Uterus (tissue), 4 donors: ENCODE measurements at places on chromosomes 4 and X.
A peak's percentile ranks its signal among the peaks of the same experiment; 100 is the strongest.

GRCh38 chr4:144647095-144647561, 1.2 kb downstream of the HHIP start:
- DNase-seq: no peak

DNA sequence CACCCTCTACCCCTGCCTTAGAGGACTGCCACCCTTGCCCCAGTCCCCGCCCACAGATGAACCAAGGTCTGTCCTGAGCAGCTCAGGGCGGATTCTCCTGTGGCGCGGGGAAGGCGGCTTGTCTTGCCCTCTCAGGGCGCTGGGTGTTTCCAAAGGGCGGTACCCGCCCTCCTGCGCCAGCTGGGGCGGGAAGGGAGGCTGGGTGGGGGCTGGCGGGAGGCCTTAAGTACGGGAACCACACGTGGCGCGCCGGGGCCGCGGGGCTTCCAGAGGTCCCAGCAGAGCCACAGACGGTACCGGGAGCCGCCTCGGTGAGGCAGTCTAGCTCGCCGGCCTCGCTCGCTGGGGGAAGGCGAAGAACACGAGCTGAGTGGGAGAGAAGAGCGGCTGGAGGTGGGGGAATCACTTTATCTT, 361.1 kb downstream of the MID1IP1 start:
- DNase-seq: peak; percentile 20

DNA sequence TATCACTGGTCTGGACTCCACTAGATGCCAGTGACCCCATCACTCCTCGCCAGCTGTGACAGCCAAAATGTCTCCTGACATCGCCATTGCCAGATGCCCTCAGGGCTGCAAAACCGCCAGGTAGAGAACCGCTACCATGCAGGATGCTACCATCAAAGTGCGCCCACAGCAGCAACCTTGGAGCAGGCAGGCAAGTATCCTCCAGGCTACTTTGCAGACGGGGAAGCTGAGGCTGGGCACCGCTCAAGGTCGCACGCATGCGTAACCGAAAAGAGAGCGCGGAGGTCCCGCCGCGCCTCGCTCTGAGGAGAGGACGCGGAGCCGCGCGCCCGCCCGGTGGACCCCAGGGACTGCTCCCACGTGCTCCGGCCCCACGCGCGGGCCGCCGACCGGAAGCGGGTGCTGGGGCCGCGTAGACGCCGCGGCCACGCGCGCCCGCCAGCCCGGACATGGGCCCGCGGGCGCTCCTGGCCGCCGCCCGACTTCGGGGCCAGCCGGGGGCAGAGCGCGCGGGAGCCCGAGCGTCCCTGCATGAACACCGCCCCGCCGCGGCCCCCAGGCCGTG, at the start of gene STS:
TSS of gene STS (plus strand) at position 300 of the 565 bp plus-strand sequence. CDS start 105,488 bp downstream, outside the sequence.
- DNase-seq: peak; percentile 48

DNA sequence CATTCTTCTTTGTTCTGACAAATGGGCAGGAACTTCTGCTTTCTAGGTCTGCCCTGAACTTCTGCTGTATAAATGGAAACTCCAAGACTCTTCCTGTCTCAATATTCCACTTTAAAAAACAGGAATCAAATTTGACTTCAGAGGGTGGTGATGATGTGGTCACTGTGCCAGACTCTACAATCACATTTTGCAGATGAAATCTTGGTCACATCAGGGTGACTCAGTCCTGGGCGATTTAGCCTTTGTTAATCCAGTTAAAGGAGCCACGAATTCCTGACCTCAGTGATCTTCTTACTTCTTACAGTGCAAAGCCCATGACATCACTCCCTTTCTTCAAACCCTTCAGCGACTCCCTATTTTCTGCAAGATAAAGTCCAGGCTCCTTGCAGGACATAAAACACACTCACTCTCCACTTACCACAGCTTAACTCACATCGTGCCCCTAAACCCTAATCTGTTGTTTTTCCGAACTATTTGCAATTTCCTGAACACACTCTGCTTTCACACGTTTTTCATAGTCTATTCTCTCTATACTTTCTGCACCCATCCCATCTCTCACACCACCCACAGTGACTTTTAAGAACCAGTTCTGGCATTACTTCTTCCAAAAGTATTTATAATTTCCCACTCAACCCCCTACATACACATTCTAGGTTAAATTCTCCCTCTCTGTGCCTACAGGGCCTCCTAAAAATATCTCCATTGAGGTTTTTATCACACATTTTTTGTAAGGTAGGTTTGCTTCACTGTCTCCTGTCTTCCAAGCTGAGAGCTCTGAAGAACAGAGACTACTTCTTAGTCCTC, 11.1 kb downstream of the GASK1B start:
- peak; percentile 33 for DNase-seq

DNA sequence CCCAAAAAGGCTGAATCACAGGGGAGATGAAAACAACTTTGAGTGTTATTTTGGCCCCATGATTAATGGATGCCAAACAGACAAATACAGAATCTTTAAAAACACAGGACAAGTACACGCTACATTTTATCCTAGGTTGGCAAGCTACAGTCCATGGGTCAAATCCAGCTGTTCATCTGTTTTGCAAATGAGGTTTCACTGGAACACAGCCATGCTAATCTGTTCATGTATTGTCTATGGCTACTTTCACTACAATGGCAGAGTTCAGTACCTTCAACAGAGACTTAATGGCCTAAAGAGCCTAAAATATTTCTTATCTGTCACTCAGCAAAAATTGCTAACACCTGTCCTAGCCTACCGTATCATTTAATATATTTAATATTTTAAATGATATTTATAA, 1548.5 kb upstream of the IGFBP7 start:
- no peak for DNase-seq

GRCh38 chr4:5701971-5702370, 6.4 kb downstream of the EVC2 start:
- no peak for DNase-seq

GRCh38 chrX:112834031-112834845, 6.4 kb downstream of the AMOT start:
- no peak for DNase-seq

- DNase-seq: no peak
Measured at GRCh38 chrX:40573763-40574162, 7.0 kb upstream of the ATP6AP2 start.

DNA sequence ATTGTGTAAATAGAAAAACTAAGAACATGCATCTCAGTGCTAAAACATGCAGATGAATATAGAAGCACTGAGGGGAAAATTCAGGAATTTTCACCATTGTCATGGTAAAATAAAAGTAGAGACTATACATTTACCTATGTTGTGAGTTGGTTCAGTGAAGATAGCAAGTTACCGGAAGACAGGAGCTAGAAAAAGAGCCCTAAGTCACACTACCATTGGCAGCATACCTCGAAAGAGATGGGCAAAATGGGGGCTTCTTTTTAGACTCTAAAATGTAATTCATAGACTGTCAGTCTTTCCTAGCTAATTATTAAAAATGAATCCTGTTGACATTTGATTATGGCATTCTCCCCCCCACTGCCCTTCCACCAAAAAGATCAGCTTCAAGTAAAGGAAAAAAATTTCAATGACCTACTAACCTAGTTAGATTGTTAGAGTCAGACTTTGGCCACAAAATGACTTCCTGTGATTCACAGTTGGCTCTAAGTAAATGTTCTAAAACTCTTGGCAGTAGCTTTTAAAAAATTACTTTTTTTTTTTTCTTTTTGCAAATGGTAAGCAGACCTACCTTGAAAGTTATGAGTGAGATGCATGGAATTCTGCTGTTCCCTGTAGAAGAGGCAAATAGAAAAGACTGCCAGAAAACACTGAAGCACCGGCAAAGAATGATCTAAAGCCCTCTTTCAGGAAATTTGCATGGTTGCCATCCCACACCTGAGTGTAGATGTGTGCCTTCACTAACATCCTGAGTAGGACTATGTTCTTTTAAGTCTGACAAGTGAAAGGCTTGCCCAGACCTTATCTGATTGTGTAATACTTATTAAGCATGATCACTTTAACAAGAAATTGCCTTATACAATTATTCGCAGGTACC, 26.4 kb upstream of the ARSJ start:
- DNase-seq: no peak

GRCh38 chr4:163380703-163381102, 37.0 kb downstream of the NPY5R start:
- no peak for DNase-seq

GRCh38 chr4:579543-580175, 3.6 kb upstream of the TMEM271 start:
- DNase-seq: no peak

- no peak for DNase-seq
Measured at GRCh38 chrX:83508006-83508405, at the start of gene POU3F4. Gene POU3F4, plus strand, starts transcription at chrX:83508290. Its CDS starts 35 bp downstream, at chrX:83508325.

DNA sequence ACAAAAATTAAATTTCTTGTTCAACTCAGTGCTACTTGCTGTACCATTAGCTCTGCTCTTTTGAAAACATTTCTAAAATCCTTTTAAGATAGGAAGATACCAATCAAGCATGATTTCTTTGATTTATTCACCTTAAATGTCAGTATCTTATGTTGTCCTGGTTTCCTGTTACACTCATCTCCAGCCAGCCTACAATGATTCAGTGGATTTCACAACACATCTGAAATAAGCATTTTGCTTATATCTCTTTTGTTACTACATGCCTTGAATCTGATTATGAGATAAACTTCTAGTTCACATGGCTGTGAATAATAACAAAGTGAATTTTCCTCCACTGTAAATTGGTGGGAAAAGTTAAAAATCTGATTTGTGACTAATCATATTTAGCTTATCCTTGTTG, 112.5 kb upstream of the BMP3 start:
- DNase-seq: no peak

DNA sequence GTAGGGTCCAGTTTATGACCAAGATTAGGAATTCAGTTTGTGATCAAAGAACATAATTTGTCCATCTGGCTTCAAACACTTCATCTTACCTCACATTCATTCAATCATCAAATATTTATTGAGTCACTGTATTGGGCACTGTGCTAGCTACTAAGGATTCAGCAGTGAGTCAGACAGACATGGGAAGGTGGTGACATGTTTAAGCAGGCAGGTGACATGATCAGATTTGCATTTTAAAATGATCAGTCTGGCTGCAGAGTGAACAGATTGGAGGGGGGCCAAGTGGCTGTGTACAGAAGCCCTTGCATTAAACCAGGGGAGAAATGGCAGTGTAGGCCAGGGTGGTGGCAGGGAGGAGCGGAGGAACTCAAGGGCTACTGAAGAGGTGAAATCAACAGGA, 25.1 kb upstream of the APLN start:
- no peak for DNase-seq

DNA sequence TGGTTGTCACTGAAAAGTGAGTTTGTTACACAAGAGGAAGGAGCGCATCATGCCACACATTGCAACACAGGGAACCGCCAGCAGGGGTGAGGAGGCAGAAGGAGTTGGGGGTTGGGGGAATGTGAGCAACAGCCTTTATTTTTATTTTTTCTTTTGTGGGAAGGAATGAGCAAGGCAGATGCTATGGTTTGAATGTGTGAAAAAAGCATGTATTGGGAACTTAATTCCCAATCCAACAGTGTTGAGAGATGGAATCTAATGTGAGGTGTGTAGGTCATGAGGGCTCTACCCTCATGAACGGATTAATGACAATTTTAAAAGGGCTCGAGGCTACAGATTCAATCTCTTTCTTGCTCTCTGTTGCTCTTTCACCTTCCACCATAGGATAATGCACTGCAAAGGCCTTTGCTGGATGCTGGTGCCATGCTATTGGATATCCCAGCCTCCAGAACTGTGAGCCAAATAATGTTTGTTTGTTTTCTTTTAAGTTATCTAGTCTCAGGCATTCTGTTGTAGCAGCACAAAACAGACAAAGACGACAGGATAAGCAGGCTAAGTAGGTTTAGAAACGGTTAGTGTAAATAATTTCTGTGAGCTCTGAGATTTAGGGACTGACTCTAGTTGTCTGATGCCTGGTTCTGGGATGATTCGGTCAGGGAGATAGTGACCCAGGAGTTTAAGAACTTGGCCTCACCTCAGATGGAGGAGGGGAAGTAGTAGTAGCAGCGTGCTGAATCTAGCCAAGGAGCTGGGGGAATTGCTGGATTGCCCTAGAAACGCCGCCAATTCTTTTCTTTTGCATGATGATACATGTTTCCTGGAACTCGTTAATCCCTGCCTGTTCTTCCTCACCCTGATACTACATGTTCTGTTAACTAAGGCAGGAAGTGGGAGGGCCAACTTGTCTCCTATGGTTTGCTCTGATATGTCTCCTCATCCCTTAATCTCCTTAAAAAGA, 156.6 kb upstream of the CTSO start:
- DNase-seq: peak; percentile 52

DNA sequence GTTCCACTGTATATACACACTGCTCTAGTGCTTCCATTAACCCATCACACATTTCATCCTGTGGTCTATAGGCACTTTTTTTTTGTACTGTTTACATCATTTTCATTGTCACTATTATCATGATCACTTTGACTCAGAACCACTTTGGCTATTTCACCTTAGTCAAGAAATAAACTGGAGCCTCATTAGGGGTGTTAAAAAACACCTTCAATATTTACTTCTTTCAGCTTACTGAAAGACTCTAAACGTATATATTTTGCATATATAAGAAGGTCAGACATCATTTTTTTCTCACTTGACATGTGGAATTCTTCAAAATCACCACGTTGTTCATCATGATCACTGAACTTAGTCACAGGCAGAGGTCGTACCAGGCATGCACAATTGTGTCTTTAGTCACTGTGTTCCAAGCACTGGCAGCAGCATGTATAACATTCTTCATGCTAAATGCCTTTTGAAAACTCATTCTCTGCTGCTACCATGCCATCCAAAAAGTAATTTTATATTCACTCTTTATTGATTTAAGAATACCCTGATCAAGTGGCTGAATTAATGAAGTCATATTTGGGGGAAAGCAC, 229.2 kb upstream of the ARSJ start:
- DNase-seq: no peak

DNA sequence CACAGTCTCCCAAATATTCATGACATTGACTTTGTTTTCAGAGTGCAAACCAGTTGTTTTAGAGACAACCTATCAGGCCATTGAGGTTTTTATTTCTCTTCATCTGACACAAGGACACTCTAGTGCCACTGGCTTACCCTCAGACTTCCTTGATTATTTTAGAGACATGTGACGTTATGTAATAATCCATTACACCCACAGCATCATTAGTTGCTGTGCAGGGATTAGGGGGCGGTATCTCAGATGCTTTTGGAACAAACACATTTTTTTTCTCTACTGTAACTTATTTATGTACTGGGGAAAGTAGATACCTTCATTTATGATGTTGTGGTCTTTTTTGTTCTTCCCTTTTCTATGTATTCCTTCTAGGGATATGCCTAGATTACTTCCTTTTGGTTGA, 2293.1 kb downstream of the PCDH7 start:
- DNase-seq: no peak

- DNase-seq: no peak
Measured at GRCh38 chr4:26870576-26871262, 10.1 kb downstream of the STIM2 start.

DNA sequence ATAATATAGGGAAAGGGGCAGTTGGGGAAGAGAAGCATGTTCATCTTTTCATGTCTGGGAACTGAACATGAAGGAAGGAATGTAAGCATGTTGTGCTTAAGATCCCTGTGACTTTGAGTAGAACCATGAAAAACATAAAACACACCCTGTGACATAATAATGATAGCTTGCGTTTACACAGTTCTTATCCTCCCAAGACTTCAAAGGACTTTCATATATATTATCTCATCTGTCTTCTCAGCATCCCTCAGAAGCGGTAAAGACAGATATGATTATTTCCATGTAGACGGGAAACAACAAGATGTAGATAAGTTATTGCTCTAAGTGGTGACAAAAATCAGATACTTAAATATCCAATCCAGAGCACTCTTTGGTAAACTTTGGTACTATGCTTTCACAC, 3.3 kb upstream of the SH3RF1 start:
- DNase-seq: no peak
